ENCODE measurements at places on chromosomes 7 and 10.

DNA sequence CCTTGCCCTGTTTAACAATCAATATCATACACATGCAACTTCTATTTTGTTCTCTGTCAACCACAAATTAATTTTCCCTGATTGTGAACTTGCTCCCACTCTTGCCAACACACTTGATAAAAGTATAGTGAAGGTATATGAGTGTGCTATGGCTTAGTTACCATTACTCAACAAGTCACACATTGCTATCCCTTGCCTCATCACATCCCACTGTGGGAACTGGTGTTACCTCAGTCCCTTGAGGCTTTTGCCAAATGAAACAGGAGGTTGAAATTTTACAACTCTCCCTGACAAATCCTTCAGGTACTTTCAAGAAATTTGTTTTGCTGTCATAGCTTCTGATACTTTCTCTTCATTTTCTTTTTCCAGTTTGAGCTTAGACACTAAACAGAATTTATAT is 472.5 kb upstream of the SEMA3D start:
- no peak for DNase-seq

DNA sequence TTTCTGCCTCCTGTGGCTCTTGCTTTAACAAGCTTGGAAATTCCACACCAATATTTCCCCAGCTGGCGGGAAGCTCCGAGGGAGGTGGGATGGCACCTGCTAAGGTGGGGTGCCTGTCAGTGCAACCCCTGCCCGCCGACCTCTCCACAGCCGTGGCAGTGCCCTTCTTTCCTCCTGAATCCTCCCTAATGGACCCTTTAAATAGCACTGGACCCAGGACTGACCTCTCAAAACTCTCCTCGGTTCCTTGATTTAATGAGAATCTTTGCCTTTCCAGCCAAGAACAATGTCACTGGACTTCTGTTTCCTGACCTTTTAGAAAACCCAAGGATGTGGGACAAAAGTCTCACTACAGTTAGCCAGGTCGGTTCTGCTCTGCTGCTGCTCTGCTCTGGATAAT is 63.2 kb upstream of the EXOC6 start:
- no peak for DNase-seq

- DNase-seq, result peak; percentile 92
Measured at GRCh38 chr7:55951637-55952351, at the start of gene MRPS17. MRPS17 (plus strand) TSS chr7:55951877; CDS start chr7:55953196, 1,319 bp downstream.

- peak; percentile 70 for DNase-seq
Measured at GRCh38 chr10:72274730-72275350, 1.1 kb downstream of the DDIT4 start.

DNA sequence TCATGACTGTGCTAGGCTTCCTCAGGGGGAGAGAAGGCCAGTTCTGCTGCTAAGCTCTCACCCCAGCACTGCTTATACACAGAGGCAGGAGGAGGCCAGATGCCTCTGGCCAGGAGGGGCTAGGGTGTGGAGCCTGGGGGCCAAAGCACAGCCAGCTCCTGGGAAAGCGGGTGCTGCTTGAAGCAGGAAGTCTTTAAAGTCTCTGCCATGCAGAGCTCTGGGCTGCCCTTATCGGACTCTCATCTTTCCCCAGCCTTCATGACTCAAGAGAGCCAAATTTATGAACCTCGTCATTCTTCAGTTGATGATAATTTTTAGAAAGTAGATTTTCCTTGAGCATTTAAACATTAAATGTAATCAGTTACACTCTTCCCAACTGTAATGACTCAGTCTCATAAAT is 11.2 kb upstream of the TSPAN14 start:
- DNase-seq, result no peak

GRCh38 chr10:102542800-102543418 is 39.1 kb downstream of the SUFU start:
- no peak for DNase-seq

- DNase-seq, result no peak
Measured at GRCh38 chr10:33234831-33235237, 99.6 kb downstream of the NRP1 start.

GRCh38 chr7:97039374-97040065 is 14.9 kb upstream of the DLX5 start:
- no peak for DNase-seq

All from stimulated activated naive CD4-positive, alpha-beta T cell treated with Interleukin-2 at 50 U/mL for 16 hours (primary cell).